ENCODE measurements at places on chromosomes 2 and 18. TPM values are rescaled to one million over a fixed set of nuclear protein-coding genes. Genes with fewer than 3 reads are reported as not detected.

- no peaks in the 10 kb centered on the region for H3K4me1 ChIP-seq
- H3K27me3 ChIP-seq = no peaks in the 10 kb centered on the region
- no peaks in the 10 kb centered on the region for H3K36me3 ChIP-seq
- no peak overlapping the region for H3K4me3 ChIP-seq
- peak; percentile 44 for DNase-seq
- H3K27ac ChIP-seq = no peak overlapping the region
Observed at GRCh38 chr2:230160112-230160660, 59.6 kb downstream of the SP110 start.

Gene MORN2
- total RNA-seq = 9.2 TPM

Gene PPP1R1C
- total RNA-seq = 5.8 TPM

Gene GALR1
- total RNA-seq = not detected
